ENCODE measurements at places on chromosomes 11 and 22. TPM values are rescaled to one million over a fixed set of nuclear protein-coding genes. Genes with fewer than 3 reads are reported as not detected.

Gene INPP5J
- 0.15 TPM for total RNA-seq

Gene ARHGAP8
- 1.1 TPM for total RNA-seq

Gene HPX
- not detected for total RNA-seq

Gene DUSP8
- total RNA-seq = 1.7 TPM

Gene B4GALNT4
- 0.38 TPM for total RNA-seq

Gene JAML
- total RNA-seq = 305 TPM

Gene MYRF
- total RNA-seq = 0.91 TPM
